ENCODE measurements at places on chromosomes 1 and 21.
A peak's percentile ranks its signal among the peaks of the same experiment; 100 is the strongest.

GRCh38 chr1:229657993-229658755, 32.1 kb downstream of the URB2 start:
- DNase-seq = no peak

- no peak for DNase-seq
These were observed 639.7 kb upstream of the CXADR start for GRCh38 chr21:16873176-16873575.

DNA sequence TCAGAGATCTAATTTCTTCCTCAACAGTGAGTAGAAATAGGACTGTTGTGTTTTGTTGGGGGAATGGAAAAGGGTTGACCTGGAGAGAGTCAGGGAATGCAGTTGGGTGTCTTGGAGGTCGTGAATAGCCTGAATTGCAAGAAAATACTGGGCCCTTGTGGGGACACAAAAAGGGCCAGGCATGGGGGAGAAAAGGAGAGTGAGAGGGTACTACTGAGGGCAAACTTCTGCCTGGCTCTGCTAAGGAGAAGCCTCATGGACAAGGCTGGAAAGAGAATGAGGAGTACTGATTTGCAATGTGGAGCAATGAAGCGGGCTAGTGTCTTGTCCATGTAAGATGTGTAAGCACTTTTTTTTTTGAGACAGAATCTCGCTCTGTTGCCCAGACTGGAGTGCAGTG, 96.2 kb upstream of the IRF2BP2 start:
- no peak for DNase-seq

- DNase-seq = no peak
These were observed 54.0 kb downstream of the PIK3CD start for GRCh38 chr1:9705337-9706093.

GRCh38 chr1:50972766-50973165, 2.7 kb downstream of the CDKN2C start:
- DNase-seq = no peak

DNA sequence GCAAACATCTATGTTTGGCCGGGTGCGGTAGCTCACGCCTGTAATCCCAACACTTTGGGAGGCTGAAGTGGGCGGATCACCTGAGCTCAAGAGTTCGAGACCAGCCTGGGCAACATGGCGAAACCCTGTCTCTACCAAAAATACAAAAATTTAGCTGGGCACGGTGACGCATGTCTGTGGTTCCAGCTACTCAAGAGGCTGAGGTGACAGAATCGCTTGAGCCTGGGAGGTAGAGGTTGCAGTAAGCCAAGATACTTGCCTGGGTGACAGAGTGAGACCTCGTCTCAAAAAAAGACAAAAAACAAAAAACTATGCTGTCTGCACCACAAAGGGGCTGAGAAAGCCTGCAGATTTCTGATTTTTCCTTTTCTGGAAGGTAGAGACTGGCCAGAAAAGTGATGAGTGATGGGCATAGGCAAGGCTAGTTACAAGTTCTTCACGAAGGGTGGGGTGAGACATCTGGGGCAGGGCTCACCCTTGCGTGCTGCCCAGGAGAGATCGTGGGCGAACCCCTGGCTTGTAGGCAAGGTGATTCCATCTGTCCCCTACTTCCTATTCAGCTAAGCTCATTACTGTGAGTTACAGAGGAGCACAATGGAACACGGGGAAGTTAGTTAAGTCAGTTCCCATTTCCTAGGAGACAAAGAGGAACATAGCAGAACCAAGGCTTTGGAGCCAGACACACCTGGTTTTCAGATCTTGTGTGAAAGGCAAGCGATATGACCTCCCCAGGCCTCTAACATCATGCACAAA, 3.2 kb downstream of the SLC2A1 start:
- no peak for DNase-seq

DNA sequence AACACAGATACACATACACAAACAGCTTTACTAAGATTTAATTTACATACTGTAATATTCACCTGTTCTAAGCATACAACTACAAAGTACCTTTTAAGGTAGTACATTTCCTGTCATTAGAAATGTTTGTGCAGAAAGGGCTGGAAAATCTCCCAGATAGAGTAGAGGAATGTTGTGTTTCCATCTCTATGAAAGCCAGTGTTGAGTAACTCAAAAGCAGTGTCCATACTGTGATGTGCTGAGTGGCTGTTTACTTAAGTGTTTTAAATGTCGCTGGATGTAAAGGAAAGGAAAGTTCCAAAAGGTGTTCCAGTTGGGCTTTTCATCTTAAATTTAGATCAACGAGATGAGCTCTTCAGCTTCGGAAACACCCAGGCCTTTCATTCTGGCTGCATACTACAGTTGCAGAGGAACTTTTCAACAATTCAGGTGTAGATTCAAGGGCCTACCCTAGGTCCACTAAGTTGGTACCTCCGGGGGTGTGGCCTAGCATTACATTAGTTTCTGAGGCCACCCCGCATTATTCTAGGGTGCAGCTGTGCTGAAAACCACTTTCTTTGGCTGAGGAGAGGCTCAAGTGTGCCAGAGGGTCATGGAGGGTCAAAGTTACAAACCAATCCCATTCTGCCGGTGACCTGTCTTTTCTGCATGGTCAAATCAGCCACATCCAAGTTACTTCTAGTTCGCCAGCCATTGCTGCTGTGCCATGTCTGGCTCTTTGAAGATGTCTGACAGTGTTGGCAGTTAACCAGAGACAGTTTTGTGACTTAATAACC, 78.1 kb downstream of the LRRC8D start:
- DNase-seq = no peak

DNA sequence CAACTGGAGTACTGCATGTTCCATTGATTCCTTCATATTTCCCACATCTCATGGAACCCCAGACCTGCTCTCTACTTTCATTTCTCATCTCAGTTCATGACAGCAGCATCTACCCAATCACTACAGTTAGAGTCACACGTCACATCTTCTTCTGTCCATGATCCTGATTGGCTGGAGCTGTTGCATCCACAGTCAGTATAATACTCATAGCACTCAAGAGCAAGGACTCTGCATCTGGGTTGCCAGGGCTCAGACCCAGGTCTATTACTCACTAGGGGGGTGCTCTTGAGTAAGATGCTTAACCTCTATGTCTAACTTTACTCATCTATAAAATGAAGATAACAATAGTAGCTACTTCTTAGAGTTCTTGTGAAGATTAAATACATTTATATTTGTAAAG, 4.4 kb upstream of the XPR1 start:
- no peak for DNase-seq

DNA sequence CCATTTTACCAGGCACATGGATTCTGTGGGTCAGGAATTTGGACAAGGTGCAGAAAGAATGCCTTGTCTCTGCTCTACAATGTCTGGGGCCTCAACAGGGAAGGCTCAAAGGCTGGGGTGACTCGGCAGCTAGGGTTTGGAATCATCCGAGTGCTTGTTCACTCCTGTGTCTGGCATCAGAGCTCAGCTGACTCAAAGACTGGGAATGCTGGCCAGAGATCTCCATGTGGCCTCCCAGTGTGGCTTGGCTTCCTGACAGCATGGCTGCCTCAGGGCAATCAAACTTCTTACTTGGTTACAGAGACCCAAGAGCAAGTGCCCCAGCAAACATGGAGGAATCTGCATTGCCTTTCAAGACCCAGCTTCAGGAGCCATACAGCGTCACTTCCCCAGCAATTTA, 110.5 kb downstream of the TOMM20 start:
- DNase-seq = no peak

DNA sequence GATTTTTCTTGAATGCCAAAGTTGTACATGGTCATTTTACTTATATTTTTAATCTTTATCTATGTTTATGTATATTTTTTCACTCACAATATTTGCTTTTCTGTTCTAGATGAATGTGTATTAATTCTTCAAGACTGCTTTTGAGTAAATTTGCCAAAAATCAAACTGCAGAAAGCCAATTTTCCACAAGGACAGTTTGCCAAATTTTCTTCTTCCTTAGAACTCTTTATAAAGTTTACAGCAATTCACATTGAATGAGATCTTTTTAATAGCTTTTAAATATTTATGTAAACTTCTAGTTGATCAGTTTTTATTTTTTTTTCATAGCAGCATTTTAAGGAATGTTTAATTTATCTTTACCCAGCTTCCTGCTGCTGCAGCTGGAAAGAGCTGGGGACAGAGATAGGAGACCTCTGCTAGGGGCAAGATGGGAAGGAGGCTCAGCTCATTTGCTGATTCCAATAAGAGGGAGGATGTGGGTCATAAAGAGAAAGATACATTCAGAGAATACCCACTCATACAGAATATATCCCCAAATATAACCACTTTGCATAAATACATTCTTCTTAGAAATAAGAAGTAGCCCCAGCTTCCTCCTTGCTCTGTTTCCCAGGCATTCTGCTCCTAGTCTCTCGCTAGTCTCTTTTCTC, 93.0 kb downstream of the ODF2L start:
- DNase-seq = no peak

- DNase-seq = no peak
These were observed 107.3 kb downstream of the RNF220 start for GRCh38 chr1:44512313-44512885.

DNA sequence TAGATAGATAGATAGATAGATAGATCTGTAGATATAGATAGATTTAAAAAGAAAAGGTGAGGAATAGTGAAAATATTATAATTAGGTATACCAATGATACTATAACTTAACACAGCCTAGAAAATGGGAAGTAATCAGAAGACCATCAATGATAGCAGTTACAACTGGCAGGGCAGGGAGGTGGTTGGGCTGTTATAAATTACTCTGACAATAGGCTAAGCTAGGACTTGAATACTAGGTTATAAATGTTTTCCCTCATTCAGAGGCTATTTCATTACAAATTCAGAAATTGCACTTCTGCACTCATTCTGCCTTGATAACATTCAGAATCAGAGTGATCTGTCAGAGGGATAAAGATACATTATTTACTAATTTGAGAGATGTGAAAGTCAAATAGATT, 273.4 kb upstream of the PLD5 start:
- no peak for DNase-seq

GRCh38 chr1:24277420-24278169, 41.6 kb upstream of the GRHL3 start:
- no peak for DNase-seq

DNA sequence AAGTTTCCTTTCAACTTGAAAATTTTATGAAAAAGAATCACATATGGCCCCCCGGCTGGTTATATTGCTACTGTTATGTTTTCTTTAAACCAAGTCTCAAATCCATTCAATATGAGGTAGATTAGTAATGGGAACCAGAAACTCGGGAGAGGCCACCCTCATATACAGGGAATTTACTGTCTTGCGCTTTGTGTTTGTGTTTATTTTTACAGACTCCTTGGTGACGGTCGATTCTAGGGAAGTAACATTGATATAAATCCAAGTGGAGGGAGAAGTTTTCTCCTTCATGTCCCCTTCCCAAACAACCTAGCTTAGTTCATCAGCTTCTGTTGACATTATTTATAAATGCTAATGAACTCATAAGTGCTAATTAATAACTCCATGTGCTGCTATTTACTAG, 163.5 kb upstream of the LMO4 start:
- DNase-seq = no peak

GRCh38 chr1:219534991-219535390, 77.9 kb downstream of the ZC3H11B start:
- no peak for DNase-seq

DNA sequence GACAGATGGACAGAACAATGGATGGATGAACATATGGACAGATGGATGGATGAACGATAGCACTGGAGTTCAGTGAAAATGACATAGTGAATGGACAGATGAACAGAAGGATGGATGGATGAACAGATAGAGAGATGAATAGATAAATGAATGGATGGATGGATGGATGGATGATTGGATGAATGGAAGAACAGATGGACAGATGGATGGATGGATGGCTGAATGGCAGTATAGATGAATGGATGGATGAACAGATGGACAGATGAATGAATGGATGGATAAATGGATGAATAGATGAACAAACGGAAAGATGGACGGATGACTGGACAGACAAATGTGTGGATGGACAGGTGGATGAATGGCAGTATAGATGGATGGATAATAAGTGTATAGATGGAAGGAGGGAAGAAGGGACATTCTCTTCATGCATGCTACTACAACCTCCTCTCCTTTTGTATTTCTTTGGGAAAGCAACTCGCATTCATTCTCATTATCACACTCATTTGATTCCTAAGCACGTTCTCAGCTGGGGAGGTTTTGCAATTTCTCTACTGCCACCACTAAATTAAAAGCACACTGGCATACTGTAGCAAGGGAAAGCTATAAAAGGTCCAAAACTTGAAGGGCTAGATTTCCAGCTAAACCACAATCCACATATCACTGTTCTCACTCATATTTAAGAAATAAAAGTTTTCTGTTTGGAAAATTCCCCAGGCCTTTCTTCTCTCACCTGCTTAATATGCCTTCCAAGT, 34.1 kb downstream of the SUSD4 start:
- no peak for DNase-seq

DNA sequence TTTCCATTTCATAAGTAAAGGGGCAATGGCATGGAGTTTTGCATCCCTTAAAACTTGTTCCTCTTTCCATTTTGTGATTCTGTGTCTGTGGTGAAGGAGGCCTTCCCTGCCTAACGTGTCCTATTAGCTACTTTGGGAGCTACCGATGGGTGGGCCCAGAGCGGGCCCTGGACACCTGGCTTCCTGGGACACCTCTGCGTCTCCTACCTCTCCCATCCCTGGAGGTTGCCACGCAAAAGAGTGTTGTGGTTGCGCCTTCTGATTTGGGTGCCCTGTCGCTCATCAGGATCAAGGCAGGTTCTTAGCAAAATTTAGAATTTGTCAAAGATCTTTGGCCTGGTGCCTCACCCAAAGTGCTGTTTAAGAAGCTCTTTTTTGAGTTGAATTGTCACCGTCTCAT, 116.4 kb upstream of the CACNA1E start:
- DNase-seq = no peak

DNA sequence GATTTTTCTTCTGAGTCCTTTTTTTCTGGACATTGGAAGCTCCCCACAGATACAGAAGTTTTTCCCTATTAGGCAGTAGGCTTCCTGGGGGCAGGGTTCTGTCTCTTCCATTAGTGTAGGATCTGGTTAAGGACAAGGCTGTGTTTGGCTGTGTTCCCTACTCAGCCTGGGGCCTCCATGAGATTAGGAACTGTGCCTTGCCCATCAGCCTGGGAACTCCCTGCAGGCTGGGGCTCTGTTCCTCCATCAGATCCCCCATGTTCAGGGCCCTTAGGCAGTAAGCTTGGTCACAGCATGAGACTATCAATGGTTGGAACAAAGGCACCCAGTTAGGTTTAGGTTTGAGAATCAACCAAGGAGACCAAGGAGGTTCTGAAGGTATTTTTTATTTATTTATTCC, 22.7 kb downstream of the NAV1 start:
- no peak for DNase-seq

GRCh38 chr1:169680377-169681019, 30.9 kb downstream of the SELL start:
- no peak for DNase-seq

- peak; percentile 6 for DNase-seq
These were observed 104.8 kb upstream of the ATP1A1 start for GRCh38 chr1:116268211-116268610.

DNA sequence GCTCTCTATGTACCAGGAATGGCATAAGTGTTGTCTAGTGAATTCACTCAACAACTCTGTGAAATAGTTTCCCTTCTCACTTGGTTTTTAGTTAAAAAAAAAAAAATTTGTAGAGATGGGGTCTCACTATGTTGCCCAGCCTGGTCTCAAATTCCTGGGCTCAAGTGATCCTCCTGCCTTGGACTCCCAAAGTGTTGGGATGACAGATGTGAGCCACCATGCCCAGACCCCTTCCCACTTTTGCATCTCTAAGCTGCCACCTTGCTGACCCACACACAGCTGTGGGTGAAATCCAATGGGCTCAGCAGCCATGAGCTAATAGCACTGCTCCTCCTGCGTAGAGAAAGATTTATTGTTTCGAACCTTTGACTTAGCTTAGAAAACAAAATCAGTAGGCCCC, 33.5 kb downstream of the NEK2 start:
- DNase-seq = no peak
